ENCODE measurements at places on chromosomes 4 and X. TPM values are rescaled to one million over a fixed set of nuclear protein-coding genes. Genes with fewer than 3 reads are reported as not detected.

- no peaks in the 10 kb centered on the region for H3K36me3 ChIP-seq
- H3K4me3 ChIP-seq, result no peak overlapping the region
- H3K4me1 ChIP-seq, result no peaks in the 10 kb centered on the region
- H3K27ac ChIP-seq, result no peak overlapping the region
- DNase-seq, result peak; percentile 21
Observed at GRCh38 chrX:46268412-46268811, 276.8 kb downstream of the ZNF674 start.

The MYOZ2 gene
- total RNA-seq, result 0.73 TPM

GRCh38 chrX:88244066-88244465 lies 503.0 kb upstream of the CPXCR1 start:
- DNase-seq, result no peak
- no peaks in the 10 kb centered on the region for H3K27me3 ChIP-seq
- H3K36me3 ChIP-seq, result no peaks in the 10 kb centered on the region

The MGARP gene
- not detected for total RNA-seq

DNA sequence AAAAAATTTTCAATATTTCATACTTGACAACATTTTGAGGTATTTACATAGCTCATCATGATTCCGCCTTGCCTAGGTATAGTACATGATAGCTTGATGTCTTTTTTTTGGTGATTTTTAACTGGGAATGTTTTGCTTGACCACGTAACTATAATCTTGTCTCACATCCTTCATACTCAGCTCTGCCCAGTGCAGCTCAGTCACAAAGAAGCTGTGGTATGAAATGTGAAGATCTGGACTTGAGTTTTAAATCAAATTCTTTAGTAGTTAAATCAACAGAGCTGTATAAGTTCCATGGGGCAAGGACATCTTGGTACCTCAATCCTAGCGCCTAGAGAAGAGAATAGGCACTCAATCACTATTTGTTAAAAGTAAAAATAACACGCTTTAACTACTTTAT lies 276.3 kb upstream of the DKK2 start:
- no peaks in the 10 kb centered on the region for H3K4me1 ChIP-seq
- no peak for DNase-seq
- no peak overlapping the region for H3K27ac ChIP-seq
- no peaks in the 10 kb centered on the region for H3K27me3 ChIP-seq
- no peak overlapping the region for H3K4me3 ChIP-seq

- no peaks in the 10 kb centered on the region for H3K4me1 ChIP-seq
- no peak for DNase-seq
- no peak overlapping the region for H3K27ac ChIP-seq
- no peaks in the 10 kb centered on the region for H3K27me3 ChIP-seq
Observed at GRCh38 chr4:2991243-2991642, 27.9 kb downstream of the GRK4 start.

GRCh38 chr4:16227462-16227868 lies 1.2 kb upstream of the TAPT1 start:
- peaks cover 66% of the 10 kb centered on the region for H3K4me1 ChIP-seq
- H3K4me3 ChIP-seq, result peak overlapping the region; percentile 71
- no peaks in the 10 kb centered on the region for H3K36me3 ChIP-seq
- H3K27me3 ChIP-seq, result no peaks in the 10 kb centered on the region
- H3K27ac ChIP-seq, result peak overlapping the region; percentile 98

DNA sequence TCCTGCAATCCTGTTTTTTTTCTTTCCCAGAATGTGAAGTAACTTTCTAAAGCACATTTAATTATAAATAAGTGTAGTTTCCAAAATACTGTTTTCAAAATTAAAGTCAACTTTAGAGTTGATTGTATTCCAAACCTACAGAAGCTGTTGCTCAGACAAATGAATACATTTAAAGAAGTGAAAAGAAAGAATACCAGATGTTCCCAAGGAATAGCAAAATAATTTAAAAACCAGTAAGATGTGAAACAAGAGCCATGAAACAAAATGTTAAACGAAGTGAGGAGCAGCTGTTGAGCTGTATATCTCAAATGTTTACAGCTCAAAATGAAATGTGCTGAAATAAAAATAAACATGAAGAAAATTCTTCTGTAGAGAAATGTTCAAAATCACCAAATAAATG lies 627.4 kb upstream of the NDST4 start:
- H3K4me3 ChIP-seq, result no peak overlapping the region
- H3K27ac ChIP-seq, result no peak overlapping the region
- no peak for DNase-seq
- no peaks in the 10 kb centered on the region for H3K36me3 ChIP-seq
- H3K4me1 ChIP-seq, result no peaks in the 10 kb centered on the region

GRCh38 chr4:119870856-119871255 lies 195.8 kb downstream of the MAD2L1 start:
- H3K4me3 ChIP-seq, result no peak overlapping the region
- H3K27ac ChIP-seq, result no peak overlapping the region
- H3K27me3 ChIP-seq, result no peaks in the 10 kb centered on the region

The GAGE2A gene
- total RNA-seq, result not detected

- no peaks in the 10 kb centered on the region for H3K36me3 ChIP-seq
- H3K27me3 ChIP-seq, result no peaks in the 10 kb centered on the region
- no peak for DNase-seq
- no peak overlapping the region for H3K27ac ChIP-seq
Observed at GRCh38 chr4:15771216-15772058, 6.7 kb upstream of the CD38 start.

GRCh38 chr4:125428832-125429231 lies 114.1 kb downstream of the FAT4 start:
- no peak overlapping the region for H3K27ac ChIP-seq
- no peak for DNase-seq
- H3K27me3 ChIP-seq, result no peaks in the 10 kb centered on the region
- H3K4me1 ChIP-seq, result no peaks in the 10 kb centered on the region

DNA sequence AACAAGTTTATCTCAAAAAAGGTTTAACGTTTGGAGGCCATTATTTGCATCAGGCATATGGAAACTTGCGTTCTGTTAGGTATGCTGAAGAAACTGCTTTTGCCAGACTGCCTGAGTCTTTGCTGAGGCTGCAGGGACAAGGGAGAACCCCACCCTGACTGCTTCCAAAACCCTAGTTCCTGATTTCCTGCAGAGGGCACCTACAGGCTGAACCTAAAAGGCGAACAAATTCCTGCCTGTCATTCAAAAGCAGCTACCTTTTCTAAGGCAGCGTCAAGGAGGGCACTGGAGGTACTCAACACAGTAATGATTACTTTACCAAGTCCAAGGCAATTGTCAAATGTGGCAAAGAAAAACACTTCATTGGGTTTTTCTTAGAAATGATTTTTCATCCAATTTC lies 578 bp upstream of the CORIN start:
- H3K4me3 ChIP-seq, result no peak overlapping the region
- no peak for DNase-seq
- H3K27ac ChIP-seq, result no peak overlapping the region
- peaks cover 11% of the 10 kb centered on the region for H3K36me3 ChIP-seq
- H3K27me3 ChIP-seq, result peaks cover 22% of the 10 kb centered on the region

The SYTL5 gene
- total RNA-seq, result 7.4 TPM

All from stomach (tissue), 19 donors.